ENCODE measurements at places on chromosomes 6 and 20.
A peak's percentile ranks its signal among the peaks of the same experiment; 100 is the strongest.

GRCh38 chr6:71544028-71544427, 255.4 kb downstream of the OGFRL1 start:
- DNase-seq = no peak

DNA sequence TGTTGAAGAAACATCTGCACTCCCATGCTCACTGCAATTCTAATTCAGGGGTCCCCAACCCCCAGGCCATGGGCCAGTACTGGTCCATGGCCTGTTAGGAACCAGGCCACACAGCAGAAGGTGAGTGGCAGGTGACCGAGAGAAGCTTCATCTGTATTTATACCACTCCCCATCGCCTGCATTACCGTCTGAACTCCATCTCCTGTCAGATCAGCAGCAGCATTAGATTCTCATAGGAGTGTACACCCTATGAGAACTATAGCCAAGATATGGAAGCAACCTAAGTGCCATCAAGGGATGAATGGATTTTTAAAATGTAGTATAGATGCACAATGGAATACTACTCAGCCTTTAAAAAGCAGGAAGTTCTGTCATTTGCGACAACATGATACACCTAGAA, 53.2 kb downstream of the MBOAT1 start:
- DNase-seq = no peak

DNA sequence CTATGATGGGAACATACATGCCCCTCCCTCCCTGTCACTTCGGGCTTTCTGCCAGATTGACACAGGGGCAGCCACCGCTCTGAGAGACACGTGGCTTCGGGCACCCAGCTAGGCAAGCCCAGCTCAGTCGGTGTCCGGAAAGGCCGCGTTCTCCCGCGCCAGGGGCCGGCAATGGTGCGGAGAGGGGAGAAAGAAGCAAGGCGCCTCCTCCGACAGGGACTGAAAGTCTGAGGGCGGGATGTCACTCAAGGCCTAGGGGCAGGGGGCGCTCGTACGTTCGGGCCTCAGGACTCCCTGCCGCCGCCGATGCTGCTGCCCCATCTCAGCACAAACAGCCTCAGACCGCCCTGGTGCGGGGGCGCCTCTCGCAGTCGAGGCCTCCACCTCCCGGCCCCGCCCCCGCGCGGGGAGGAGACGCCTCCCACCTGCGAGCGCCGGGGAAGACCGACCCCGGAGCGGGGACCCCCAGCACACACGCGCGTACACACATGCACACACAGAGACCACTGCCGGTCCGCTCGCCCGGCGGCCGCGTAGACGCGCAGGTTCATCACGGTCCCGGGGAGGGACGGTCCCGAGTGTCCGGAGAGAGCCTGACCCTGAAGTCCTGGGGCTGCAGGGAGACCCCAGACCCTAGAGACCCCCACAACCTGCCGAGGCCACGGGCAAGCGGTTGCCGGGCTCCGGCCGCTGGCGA, 1.9 kb downstream of the GRM4 start:
- DNase-seq = peak; percentile 35

- no peak for DNase-seq
These were observed 220.9 kb upstream of the PLN start for GRCh38 chr6:118327237-118327636.

- DNase-seq = peak; percentile 28
These were observed 1088.2 kb upstream of the CITED2 start for GRCh38 chr6:140462453-140463311.

- DNase-seq = no peak
These were observed 16.7 kb downstream of the LEMD2 start for GRCh38 chr6:33772082-33772830.

DNA sequence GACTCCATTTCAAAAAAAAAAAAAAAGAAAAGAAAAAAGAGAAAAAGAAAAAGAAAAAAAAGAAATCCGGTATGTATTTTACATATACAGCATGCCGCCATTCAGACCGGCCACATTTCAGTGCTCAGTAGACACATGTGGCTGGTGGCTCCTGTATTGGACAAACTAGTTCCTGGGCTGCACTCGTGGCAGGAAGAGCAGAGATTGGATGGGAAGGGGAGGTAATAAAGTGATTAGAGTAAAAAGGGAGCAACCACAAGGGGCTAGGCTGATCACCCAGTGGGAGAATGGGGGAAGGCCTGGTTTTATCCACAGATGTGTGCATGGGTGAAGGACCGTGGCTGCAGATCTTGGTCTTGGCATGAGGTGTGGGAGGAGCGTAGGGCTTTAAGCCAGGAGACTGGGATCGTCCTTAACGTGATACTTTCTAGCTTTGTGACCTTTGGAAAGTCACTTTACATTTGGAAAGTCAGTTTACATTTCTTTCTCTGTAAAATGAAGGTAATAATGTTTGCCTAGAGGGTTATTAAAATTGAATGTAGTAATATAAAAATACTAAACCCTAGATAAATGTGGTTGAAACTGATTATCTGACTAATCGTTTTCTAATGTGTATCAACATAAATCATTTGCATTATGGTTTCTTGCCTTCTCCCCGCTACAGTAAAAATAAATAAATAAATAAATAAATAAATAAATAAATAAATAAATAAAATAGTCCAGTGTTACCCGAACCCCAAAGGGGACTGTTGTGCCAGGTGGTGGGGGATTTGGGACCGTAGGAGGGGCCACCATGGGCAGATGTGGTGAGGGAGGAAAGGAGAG, 869 bp upstream of the TRIM15 start:
- no peak for DNase-seq

GRCh38 chr6:68719761-68720160, 84.7 kb downstream of the ADGRB3 start:
- DNase-seq = no peak

- DNase-seq = no peak
These were observed 23.2 kb downstream of the SDCBP2 start for GRCh38 chr20:1305712-1306111.

DNA sequence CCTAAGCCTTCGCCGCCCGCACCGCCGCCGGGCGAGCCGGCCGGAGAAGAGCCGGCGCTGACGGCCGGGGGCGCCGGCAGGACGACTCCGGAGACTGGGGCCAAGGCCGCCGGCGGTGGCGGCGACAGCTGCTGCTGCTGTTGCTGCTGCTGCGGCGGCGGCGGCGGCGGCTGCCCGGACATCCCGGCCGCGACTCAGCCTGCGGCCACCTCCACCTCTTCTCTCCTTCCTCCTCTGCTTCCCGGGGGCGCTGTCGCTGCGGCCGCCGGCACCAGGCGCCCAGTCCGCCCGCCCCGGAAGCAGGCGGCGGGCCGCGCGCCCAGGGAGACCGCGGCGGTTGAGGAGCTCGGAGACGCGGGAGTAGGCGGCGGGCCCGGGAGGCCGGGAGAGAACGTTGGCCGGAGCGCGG, 307 bp downstream of the RANBP9 start:
- DNase-seq = no peak

GRCh38 chr6:498795-499231, 107.3 kb downstream of the IRF4 start:
- no peak for DNase-seq

DNA sequence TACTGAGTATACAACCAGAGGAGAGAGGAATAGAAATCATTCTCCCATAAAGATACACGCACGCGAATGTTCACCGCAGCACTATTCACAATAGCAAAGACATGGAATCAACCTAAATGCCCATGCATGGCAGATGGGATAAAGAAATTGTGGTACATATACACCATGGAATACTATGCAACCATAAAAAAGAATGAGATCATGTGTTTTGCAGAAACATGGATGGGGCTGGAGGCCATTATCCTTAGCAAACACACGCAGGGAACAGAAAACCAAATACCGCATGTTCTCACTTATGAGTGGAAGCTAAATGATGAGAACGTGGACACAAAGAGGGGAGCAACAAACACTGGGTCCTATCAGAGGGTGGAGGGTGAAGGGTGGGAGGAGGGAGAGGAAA, 3.4 kb downstream of the SERPINB6 start:
- DNase-seq = no peak

- DNase-seq = no peak
These were observed 336.0 kb downstream of the QKI start for GRCh38 chr6:163750431-163751031.

- DNase-seq = no peak
These were observed 28.8 kb upstream of the MBOAT1 start for GRCh38 chr6:20241102-20241501.

DNA sequence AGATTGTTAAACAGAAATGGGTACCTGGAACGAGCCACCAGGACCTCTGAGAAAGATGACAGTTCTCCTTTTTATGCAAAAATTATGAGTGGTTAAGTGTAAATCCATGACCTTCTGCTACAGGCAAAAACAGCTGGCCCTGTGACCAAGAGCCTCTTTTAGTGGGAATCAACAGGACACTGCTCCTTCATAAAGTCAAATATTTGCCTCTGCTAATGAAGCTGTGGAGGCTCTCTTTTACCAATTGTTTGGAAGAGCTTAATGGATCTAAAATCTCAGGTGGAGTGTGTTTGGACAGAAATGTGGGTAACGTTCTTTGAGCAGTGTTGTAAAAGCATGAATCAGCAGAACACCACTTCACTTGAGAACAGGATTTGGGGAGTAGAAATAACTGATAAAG, 117.5 kb upstream of the PCSK2 start:
- no peak for DNase-seq

DNA sequence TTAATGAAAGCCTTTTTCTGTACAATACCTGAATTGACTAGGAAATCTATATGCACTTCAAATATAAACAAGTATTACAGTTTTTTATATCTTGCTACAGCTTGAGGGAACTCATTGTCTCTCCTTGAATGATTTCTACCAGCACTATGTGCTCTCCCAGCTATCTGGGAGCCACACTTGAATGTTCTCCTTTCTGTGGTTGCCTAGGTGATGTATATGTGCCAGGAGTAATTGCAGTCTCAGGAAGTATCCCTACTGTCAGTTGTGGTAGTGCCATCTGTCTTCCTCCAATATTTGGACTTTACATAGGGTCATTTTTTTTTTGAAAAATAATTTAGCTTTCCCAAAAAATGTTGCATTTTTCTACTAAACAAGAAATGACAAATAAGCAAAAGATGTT, 288.0 kb upstream of the PLCB4 start:
- DNase-seq = peak; percentile 14

DNA sequence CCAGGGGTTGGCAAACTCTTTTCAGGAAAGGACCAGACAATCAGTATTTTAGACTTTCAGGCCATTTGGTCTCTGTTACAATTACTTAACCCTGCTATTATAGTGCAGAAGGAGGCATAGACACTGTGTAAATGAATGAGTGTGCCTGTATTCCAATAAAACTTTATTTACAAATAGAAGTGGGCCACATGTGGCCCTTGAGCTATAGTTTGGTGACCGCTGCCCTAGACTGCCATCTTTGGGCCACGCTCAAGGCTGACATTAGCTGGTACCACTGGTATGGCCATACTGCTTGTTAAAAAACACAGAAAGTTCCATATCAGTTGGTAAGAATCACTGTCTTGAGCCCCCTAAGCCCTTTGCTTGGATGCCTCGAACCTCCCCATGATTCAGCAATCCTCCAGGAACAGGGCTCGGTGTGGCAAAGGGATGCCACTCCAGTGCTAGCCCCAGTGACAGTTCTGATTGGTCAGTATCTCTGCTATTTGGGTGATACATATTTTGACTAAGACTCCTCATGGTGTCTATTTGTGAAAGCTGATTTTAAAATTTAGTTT, 23.3 kb upstream of the SNRNP48 start:
- DNase-seq = no peak

DNA sequence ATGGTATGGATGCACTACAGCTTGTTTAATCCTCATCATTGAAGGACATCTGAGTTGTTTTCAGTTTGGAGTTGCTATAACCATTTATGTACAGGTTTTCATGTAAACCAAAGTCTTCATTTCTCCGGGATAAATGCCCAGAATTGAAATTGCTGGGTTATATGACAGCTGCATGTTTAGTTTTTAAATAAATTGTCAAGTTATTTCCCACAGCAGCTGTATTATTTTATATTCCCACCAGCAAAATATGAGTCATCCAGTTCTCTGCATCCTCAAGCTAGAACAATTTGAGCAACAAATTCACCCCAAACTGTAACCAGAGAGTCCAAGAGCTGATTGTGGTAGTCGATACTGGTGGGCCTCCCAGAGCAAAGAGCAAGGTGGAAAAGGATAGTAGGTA, 161.0 kb upstream of the PRND start:
- DNase-seq = no peak

DNA sequence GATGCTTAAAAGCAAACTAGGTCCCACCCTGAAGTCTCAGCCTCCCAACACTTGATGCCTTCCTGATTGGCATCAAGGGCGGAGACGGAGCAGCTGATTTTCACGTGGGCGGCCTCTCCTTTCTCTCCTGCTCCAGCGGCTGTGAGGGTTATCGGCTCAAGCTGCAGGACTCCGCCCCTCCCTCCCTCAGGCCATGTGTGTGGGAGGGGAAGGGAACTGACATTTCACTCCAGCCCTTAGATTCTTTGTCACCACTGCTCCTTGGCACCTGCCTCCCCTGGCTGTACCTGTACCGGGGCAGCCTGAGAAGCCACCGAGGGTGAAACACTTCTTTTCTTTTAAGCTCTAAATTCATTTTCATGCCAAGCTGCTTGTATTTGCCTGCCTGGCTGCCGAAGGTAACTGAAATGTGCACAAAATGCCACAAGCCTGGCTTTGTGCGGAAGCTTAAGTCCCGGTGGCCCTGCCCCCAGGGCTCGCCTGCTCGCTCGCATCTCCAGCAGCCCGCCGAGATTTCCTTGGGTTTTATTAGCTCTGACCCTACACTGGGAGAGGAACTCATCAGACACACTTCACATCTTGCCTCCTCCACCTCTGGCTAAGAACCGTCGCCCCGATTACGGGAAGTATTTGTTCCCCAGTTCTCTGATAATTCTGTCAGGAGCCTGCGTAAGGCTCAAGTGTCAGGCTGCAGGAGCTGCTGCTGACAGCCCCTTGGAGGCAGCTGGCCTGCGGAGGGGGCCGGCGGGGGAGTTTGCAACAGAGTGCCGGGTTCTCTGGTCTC, 9.6 kb upstream of the CPNE5 start:
- no peak for DNase-seq

GRCh38 chr6:134223796-134224420, 94.0 kb downstream of the SGK1 start:
- DNase-seq = no peak

DNA sequence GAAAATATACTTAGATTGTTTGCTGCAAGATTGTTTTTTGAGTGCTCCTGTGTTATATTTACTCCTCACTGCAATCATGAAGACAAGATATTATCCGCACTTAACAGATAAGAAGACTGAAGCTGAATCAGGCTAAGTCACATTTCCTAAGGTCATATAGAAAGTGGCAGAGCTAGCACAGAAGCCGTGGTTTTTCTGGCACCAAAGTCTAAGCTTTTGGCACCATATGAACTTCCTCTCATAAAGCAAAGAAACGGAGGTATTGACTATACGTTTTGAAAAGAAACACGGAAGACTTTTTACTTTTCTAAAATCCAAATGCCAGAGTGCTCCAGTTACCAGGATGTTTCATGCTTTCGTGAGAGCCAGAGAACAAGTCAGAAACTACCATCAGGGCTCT, 9.3 kb upstream of the DTD1 start:
- DNase-seq = no peak

All from NCI-H2081 (cell line).